ENCODE measurements at places on chromosomes 7 and 10. TPM values are rescaled to one million over a fixed set of nuclear protein-coding genes. Genes with fewer than 3 reads are reported as not detected.

DNA sequence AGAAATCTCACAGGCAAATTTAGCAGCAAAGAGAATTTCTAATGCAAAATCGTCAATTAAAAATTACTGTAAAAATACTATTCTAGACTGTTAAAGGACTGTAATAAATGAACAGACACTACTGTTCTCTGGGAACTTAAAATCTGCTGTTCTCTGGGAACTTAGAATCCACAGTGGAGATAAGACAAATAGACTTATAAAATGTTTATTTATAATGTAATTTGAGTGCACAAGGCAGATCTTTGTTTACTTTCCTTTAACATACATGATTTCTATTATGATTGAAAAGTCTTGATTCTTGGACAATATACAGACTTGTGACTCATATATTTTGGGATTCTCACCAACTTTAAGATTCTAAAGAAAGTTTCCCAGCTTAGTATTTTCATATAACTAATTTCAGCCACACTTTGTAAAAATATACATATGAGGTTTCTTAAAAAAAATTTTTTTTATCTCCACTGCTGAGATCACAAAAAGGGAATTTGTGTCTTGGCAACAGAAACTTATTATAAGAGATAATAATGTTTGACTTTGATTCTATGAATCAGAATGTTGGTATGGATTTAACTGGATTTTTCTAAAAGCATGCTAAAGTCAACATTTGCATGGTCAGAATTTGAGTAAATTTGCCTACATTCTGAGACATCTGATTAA is 166.3 kb upstream of the RHOBTB1 start:
- no peak for DNase-seq

GRCh38 chr10:7856678-7857077 is 38.4 kb downstream of the TAF3 start:
- no peak for DNase-seq

- no peak for DNase-seq
These were observed 87.0 kb downstream of the TBXAS1 start for GRCh38 chr7:139915864-139916716.

SORCS1 gene
- total RNA-seq, result 0.80 TPM

DLX6 gene
- total RNA-seq, result not detected
